ENCODE measurements at places on chromosomes 2 and 18.

- DNase-seq = no peak
These were observed 152.9 kb downstream of the NCKAP5 start for GRCh38 chr2:133415210-133415876.

- DNase-seq = no peak
These were observed 242.0 kb downstream of the DPP10 start for GRCh38 chr2:114684403-114684802.

- no peak for DNase-seq
These were observed 79.7 kb downstream of the COBLL1 start for GRCh38 chr2:164761737-164762460.

DNA sequence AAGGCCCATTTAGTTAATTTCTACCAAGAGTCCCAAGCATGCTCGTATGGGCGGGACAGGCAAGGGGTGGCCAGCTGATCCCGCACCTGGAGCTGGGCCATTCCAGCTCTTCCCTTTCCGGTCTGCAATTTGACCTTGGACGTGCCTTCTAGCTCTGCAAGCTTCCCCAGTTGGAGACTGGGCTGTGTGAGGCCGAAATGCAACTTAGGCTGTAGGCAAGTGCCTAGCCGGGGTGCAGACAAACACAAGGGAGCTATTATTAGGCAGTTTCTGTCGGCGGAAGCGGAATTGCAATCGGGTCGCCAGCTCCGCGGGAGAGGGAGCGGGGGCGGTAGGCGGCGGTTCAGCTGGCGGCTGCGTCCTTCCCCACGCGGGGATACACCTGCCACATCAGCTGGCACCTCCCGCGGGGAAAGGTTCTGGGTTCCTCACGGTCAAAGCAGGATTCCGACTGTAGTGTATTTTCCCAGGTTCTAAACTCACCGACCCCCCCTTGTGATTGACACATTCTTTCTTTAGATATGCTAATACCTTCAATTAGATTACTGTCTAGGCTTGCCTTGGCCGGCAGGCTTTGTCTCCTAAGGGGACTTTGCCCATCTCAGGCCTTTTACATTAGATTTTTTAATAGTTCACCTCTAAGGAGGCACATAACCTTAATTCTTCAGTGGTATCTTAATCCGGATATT lies 17.1 kb upstream of the ZNF532 start:
- no peak for DNase-seq

DNA sequence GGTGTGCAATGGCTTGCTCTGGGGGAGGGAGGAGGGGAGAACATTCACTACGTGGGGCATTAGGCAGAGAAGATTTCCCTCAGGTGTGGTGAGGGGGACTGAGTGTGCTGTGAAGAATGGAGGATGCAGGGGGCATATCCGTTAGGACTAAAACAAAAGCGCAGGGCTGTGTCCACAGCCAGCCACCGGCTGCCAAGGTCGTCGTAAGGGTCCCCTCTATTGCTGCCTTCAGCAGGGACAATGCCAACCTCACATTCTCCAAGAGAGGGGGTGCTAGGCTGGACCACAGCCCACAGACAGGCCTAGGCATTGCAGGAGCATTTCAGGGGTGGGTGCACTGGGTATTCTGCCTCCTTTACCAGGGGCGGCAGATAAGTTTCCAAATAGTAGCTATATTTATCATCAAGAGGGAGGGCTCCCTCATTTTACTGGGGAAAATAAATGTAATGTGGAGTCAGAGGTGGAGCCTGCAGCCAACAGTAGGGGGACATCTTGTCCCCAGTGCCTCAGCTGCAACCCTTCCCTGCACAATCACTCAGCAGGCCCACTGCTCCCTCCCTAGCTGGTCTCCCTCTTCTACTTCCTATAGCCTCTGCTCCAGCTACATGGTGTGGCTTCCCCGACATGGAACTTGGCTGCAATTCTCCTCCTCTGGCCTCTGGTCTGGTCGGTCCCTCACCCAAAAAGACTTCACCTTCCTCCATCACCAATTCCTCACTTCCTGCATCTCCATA lies 74.9 kb upstream of the OTOF start:
- DNase-seq = no peak

DNA sequence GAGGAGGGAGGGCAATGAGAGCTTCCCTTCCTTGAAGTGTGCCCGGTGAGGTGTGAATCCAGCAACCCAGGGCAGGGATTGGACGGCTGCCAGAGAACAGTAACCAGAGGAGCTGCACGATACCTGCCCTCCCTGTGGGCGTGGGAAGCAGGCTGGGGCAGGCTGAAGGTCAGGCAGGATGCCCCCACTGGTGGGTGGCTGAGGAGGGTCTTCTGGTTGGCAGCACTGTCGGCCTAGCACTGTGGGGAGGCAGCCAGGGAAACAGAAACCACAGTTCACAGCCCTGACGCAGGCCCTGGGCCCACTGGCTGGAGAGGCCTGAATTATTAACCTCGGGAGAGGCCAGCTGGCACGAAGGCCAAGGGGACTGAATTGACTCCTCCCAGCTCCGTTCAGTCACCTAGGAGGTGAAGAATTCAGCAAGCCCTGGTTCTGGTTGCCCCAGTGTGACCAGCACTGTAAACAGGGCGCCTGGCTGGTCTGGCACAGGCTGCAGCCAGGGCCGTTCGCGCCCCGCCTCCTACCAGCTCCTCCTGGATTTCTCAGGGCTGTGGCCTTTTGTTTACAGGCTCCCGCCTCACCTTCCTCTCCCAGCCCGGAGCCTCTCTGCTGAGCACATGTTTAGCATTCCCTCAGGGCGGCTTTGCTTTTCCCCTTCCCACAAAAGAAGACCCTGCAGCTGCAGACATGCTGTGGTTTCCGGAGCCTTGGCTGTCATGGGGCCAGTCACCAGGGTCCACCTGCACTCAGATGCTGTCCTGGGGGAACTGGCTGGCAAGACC lies 97.8 kb downstream of the B3GNT2 start:
- no peak for DNase-seq

- DNase-seq = no peak
These were observed 206.1 kb upstream of the HDAC4 start for GRCh38 chr2:239606741-239607516.

DNA sequence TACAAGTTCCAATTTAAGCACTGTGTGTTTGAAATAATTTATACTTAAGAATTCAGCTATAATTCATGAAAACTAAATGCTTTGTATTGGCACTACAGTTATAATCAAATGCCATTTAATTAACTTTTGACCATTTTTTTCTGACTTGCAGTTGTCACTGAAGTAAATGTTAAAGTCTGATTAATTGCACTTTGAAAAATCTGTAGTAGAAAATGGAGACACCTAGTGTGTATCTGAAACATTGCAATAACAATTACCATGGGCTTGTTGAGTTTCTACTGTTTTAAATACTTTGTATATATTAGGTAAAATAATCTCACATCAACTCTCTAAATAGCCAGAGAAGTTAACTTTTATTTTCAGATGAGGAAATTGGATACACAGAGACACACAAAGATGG lies 458.6 kb upstream of the FSIP2 start:
- DNase-seq = no peak

GRCh38 chr18:77131100-77131651 lies 1.4 kb downstream of the MBP start:
- DNase-seq = no peak

DNA sequence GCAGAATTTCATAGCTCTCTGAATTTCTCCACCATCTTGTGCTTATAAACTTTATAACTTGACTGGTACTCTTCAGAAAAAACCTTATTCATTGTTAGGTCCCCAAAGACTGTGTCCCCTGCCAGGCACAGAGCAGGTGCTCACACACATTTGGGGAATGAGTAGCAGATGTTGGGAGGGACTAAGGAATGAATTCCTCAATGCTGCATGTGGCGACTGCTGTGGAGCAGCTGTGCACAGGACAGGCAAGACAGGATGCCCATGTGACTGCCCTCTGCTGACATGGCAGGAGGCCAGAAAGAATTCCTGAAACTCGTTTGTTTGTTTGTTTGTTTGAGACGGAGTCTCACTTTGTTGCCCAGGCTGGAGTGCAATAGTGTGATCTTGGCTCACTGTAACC lies 122.3 kb upstream of the ITGA6 start:
- no peak for DNase-seq

DNA sequence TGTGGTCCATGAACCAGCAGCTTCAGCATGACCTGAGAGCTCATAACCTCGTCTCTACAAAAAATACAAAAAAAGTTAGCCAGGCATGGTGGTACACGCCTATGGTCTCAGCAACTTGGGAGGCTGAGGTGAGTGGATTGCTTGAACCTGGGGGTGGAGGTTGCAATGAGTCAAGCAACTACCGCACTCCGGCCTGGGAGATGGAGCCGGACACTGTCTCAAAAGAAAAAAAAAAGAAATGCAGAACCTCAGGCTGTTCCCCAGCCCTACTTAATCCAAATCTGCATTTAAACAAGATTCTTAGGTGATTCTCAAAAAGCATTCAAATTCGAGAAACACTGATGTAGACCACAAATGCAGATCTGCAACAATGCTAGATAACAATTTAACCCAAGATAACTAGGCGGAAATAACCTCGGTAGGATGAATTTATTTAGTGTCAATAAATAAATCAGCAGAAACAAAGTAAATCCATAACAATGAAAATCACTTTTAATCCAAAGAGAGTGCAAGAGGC lies 203.5 kb downstream of the SP3 start:
- no peak for DNase-seq

- DNase-seq = no peak
These were observed 2.7 kb downstream of the VSNL1 start for GRCh38 chr2:17543131-17543660.

DNA sequence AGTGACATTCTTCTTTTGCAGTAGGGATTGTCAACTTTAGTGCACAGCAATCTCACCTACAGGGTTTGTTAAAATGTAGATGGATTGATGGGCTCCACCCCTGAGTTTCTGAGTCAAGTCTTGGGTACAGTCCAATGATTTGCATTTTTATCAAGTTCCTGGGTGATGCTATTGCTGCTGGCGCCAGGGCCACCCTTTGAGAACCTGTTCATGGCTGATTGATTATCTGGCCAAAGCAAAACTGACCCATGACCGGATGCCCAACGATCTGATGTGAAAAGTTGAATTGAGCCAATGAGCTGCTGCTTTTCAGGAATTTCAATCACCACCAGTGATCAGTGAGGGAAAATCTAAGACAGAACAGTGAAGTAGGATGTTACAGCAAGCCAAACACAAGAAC lies 675.3 kb downstream of the TMEM182 start:
- DNase-seq = no peak

- DNase-seq = no peak
These were observed 136.0 kb downstream of the EML6 start for GRCh38 chr2:54859416-54859815.

DNA sequence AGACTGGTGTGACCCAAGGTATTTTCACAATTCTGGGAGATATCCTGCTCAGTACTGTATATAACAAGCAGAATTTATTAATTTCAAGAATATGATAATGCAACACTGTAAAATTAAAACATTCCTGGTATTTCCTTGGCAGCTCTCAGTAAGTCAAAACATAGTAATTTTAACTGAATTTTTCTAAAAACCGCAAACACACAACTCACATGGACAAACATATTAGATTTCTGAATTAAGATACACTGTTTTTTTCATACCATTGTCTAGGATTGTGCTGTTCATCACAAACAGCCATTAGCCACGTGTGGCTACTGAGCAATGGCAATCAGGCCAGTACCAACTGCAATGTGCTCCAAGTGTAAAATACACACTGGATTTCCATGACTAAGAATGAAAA lies 29.6 kb downstream of the LPIN2 start:
- no peak for DNase-seq

DNA sequence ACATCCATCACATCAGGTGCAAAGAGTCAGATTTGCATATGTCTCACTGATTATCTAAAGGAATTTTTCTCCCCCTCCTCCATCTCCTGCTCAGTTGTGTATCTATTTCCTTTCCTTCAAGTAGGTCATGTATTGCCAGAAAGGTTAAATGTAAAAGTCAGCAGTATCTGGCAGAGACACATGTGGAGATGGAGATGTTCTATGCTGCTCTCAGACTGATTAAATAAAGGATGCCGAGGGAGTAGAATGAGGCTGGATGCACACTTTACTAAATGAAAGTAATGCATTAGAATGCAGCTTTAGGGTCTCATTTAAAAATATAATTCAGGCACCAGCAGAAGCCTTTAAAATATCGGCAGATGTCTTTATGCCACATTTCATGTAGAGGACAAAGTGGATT lies 555.3 kb downstream of the RNF144A start:
- DNase-seq = no peak

DNA sequence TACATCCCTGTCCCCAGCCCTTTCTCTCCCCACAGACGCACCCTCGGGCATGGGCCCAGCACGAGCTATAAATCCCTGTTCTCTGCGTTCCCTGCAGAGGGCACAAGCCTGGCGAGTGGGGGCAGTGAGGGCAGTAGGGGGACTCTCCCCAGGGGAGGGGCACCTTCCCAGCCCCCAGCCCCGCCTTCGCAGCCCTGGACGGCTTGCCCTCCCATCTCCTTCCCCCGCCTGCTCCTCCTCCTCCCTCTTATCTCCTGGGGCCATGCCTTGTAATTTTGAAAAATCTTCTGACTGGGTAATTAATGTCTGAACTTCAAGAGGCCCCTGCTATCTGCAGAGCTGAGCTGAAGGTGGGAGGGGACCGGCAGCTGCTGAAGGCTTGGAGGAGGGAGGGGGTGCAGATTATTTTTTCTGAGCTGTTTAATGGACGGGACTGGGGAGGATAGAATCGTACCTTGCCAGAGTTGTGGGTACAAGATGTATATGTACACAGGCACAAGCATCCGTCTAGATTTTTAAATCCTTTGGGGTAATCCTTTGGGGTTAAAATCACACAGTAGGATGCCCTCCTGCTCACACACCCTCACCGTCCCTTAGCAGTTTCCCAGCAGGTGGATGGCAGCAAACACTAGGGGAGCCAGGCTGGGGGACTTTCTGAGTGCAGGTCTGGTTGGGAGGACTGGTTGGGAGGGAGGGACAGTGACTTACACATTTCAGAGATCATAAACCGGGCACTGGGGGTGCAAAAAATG lies 121.9 kb downstream of the SMAD7 start:
- DNase-seq = no peak

DNA sequence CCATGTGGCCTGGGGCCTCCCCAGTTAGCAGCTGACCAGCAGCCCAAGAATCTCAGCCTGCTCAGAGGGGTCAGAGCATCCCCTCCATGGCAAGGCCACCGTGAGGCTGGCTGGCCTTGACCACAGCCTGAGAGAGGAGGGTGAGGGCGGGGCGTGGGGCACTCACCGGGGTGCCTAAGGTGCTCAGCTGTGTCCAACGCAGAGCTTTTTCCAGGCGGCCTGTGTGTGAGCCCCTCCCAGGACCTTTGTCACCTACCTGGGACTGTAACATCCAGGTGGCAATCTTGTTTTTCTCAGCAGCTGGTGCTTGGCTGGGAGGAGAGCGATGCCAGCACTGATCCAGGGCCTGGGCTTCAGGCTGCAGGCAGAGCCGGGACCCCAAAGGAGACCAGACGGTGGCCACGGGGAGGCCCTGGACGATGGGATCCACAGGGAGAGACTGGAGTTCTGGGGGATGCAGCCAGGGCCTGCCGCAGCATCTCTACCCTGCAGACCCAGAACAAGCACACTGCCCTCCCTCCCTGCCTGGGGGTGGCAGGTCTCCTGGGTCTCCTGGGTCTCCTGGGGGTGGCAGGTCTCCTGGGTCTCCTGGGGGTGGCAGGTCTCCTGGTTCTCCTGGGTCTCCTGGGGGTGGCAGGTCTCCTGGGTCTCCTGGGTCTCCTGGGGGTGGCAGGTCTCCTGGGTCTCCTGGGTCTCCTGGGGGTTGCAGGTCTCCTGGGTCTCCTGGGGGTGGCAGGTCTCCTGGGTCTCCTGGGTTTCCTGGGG lies 12.3 kb downstream of the SNED1 start:
- no peak for DNase-seq
